Activated naive CD4-positive, alpha-beta T cell treated with Interleukin-2 at 50 U/mL for 16 hours (primary cell): ENCODE measurements at places on chromosomes 5 and 9.

DNA sequence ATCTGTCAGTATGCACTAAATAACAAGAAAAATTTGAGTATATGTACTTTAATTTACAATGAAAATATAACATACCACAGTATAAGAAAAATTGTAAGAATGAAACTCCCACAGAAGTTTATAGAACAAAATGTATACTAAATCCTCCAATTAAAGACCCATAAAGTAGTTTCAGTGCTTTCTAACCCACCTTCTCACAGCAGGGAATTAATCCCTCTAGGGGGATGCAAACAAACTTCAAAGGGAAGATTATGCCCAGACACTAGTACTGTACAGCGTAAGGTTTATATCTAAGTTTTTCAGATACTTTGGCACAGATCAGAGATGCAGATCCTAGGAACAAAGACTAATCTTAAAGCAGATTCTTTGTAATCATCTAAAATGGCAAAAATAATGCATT is 57.2 kb downstream of the DENND1A start:
- DNase-seq, result no peak

DNA sequence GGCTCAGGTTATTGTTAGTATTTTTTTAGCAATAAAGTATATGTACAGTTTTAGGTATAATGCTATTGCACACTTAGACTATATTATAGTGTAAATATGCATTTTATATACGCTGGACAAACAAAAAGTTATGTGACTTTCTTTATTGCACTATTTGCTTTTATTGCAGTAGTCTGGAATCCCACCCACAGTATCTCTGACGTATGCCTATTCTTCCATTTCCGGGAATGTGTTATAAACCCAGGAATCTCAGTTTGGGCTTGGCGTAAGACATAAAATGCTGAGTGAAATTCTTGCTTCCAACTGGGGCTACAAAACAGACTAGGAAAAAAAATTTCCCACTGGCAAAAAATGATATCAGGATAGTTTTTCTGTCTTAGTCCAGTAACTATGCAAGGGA is 119.1 kb downstream of the HTR1A start:
- DNase-seq, result no peak

DNA sequence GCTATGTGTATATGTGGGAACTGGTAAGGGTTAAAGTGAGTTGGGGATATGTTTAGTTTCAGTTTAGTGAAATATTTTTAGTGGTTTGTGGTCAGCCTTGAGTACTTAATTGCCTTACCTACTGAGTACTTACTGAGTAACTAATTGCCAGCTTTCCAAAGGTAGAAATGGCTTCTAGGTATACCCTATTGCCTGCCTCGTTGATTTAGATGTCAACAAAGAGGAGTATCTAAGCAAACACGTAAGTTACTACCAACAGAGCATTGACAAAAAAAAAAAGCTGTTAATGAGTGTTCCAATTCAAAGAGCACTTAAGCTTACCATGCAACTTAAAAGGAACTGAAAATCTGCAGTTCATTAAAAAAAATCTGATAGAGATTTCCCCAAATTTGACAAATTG is 8.8 kb downstream of the ATP10B start:
- DNase-seq, result no peak

DNA sequence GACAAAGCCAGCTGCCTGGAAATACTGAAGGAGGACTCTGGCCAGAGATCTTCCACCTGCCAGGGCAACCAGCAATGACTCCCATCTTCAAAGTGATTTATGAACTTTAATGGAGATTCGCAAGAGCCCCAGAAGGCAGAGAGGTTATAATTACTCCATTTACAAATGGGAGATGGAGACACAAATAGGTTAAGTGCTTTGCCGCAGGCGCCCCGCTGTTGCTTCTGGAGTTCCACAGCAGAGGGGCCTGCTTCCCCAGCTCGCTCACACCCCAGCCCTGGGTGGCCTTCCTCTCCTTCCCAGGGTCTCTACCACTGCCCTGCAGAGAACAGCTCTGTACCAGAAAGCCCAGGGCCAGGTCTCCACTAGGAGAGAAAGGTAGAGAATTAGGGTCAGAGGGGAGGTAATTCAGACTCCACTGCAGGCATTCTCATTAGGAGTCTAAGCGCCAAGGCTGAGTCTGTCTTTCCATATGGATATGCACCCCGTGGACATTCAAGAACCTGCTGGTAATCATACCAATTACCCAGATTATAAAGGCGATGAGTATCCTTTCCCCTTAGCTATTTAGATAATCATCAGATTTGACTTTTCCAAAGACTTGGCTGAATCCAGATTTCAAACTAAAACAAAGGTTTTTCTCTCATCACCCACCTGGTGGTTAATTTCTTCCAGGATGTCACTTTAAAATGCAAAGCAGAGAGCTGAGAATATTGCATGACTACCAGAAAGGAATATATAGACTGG is 157.6 kb upstream of the TUT7 start:
- no peak for DNase-seq

GRCh38 chr5:132344775-132345514 is 24.6 kb upstream of the SLC22A5 start:
- no peak for DNase-seq

GRCh38 chr5:135599421-135600151 is 20.8 kb upstream of the CXCL14 start:
- no peak for DNase-seq

DNA sequence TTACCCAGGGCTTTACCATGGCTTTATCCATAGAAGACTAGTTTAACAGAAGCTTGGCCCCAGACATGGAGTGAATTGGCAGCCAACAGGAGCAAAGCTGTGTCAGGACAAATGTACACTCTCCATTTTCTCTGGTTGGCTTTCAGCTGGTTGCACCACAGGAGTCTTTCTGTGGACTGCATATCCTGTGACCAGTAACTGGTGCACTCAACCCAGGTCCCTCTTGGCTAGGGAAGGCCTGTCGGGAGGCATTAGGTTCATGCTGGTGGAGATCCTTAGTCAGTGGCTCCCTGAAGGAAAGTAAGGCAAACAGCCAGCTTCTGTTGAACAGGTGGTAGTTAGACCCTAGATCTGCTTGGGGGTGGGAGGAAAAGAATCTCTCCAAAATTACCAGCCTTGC is 146.9 kb upstream of the TLX3 start:
- no peak for DNase-seq

DNA sequence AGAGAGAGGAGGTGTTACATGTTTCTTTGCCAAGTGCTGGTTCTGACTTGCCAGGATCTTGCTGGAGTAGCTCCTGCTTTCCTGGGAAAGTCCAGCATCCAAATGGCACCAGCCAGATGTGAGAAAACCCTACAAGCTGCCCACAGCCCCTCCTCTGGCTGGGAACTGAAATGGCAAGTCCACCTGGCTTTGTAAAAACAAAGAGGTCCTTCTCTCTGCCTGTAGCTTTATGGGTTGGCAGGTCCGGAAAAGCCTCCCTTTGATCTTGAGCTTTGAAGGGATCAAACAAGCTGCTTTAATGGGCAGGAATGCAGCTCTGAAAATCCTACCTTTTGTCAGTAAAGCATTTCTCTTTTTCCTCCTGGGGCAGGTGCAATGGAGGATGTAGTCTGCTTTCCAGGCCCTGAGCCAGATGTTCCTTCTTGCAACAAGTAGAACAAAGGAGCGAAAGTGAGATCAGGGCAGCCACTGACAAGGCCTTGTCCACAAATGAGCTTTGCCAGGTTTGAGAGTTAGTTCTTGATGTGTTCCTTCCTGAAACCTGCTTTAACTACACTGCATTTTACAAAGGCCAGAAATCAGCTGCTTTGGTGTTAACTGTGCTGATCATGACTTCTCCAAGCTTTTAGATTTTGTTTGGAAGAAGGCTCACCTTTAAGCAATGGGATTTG is 456.7 kb downstream of the ZNF608 start:
- DNase-seq, result no peak

- no peak for DNase-seq
These were observed 173.3 kb downstream of the DENND1A start for GRCh38 chr9:123756484-123757106.

GRCh38 chr5:61790678-61791077 is 458.6 kb downstream of the ZSWIM6 start:
- no peak for DNase-seq

DNA sequence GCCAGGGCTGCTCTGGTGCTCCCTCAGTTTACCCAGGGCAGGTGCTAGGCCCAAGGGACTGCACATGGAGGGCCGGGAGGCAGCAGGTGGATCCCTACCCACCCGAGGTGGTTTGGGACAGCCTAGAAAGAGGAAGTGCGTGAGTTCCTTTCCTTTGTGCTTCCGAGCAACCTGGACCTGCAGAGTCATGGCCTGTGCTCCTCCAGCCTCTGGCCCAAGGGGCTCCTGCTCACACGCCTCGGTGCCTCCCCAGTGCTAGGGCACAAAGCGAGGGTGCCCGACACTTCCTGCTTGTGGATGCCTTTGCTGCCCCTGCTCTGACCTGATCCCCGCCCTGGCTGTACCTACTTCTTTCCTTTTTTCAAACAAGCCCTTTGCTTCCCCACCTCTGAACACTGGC is 79.3 kb downstream of the RXRA start:
- DNase-seq, result no peak

DNA sequence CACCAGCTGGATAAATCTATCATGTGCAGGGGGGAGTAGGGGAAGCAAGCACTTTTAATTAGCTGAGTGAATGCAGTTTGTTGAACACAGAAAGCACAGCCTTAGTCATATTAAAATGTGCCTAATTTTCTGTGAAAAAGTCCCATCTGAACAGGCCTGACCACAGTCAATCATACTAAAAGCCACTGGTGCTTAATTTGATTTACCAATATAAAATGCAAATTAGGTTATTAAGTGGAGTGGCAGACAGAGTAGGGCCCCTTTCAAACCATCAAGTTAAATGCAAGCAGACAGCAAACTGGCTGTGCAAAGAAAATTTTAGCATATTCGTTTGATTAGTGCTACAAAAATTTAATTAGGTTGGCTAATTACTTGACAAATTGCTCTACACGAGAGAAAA is 176.1 kb downstream of the ISL1 start:
- no peak for DNase-seq

DNA sequence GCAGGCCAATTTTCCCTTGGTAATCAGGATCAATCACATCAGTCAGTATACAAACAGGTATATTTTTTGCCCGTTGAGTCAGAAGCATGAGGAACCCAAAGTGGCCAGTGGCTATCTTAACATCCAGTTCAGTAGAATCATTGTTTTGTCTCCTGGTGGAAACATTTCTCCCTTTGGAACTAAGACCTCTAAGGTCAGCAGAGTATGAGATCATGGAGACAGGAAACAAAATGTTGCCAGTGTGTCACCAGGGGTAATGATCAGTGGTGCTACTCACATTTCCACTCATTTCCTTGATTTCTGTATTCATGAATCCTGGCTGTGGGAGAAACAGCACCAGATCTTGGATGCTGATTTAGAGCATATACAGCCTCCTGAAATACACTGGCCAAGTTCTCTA is 553.0 kb downstream of the CSNK1G3 start:
- no peak for DNase-seq

DNA sequence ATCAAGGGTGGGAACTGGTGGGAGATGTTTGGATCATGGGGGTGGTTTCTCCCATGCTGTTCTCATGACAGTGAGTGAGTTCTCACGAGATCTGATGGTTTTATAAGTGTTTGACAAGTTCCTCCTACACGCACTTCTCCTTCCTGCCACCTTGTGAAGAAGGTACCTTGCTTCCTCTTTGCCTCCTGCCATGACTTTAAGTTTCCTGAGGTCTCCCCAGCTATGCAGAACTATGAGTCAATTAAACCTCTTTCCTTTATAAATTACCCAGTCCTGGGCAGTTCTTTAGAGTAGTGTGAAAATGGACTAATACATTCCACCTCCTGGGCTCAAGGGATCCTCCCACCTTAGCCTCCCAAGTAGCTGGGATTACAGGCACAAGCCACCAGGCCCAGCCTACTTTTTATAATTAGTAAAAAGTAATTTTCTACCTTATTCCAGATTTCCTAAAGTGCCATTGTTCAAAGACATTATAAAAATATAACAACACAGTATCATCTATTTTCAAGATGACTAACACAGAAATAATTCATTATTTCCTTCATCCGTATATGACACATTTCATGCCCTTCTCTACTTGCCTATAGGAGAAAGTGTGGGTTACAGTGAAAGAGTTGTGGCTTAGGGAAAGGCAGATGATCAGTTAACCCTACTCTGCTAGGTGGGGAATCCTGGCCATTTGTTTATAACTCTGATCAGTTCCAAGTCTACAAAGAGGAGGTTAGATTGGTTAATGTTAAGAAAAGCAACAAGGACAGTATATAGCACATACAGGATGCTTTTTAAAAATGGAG is 99.9 kb downstream of the TTC39B start:
- no peak for DNase-seq

DNA sequence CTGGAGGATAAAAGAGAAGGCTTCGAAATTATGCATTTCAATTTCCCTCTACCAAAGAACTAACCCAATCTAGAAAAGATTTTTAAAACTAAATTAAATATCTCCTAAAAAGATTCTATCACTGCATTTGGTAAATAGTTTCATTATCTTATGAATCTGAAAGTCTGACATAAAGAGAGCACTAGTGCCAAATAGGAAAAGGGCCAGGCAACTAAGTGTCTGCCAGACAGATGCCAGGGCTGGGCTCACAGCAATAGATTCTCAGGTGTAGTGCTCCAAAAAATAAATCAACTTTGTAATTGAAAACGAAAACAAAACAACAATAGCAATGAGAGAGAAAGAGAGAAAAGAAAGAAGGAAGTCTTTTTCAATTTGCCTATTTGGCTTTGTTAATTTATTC is 157.7 kb upstream of the GNA14 start:
- DNase-seq, result no peak

DNA sequence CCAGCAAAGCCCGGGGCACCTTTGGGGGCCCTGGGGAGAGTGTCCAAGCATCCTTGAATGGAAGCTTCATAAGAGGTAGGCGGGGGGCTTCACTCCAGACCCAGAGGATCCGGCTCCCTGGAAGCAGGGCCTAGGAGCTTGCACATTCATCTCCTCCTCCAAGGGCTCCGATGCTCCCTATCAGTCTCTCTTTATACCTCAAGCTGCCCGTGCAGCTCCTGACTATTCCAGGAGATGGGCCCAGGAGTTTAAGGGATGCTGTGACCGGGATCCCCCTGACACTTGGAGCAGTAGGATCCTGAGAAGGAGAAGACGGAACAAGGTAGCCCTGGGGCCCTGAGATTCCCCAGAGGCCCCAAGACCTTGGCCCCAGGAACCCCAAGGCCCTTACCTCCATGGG is 25.9 kb downstream of the CSF1R start:
- DNase-seq, result no peak

GRCh38 chr9:79371948-79372555 is 199.7 kb upstream of the TLE4 start:
- no peak for DNase-seq

- DNase-seq, result no peak
These were observed 188.0 kb upstream of the ADCY2 start for GRCh38 chr5:7207979-7208378.

GRCh38 chr5:50745221-50745910 is 78.9 kb downstream of the PARP8 start:
- DNase-seq, result no peak

- DNase-seq, result no peak
These were observed 532.2 kb upstream of the SGCD start for GRCh38 chr5:155794795-155795194.

DNA sequence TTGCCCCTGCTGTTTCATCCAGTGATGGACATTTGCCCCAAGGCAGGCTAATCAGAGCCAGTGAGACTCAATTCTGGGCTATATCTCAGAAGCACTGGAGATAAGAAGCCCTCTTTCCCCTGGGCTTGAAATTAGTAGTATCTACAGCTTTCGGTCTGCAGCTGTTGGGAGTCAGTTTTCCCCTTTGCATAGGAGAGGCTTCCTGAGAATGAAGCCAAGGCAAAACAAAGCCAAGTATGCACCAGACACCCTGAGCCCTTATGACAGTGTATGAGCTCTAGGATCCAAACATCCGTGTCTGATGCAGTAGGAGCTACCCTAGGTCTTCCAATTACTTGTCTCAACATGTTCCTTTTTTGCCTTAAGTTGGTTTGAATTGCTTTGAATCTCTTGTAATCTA is 79.2 kb upstream of the PANK3 start:
- DNase-seq, result no peak

GRCh38 chr9:134814598-134815215 is 65.9 kb upstream of the FCN2 start:
- no peak for DNase-seq
